ENCODE measurements at places on chromosomes 11 and 22.

DNA sequence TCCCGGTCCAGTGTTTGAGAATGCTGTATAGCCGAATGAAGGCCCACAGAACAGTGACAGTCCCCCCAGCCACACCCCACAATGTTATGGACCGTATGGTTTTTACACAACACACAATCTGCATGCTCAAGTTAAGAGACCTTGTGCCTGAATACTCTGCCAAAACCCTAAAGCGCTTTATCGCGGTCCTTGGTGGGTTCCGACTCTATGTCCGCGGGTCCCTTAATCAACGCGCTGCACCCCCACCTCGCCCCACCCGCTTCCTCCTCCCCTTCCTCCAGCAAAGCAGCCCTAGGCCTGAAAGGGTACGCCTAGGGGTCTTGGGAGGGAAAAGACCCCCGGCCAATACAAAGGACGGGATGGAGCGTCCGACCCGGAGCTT, 442 bp downstream of the COPB1 start:
- no peak for DNase-seq

DNA sequence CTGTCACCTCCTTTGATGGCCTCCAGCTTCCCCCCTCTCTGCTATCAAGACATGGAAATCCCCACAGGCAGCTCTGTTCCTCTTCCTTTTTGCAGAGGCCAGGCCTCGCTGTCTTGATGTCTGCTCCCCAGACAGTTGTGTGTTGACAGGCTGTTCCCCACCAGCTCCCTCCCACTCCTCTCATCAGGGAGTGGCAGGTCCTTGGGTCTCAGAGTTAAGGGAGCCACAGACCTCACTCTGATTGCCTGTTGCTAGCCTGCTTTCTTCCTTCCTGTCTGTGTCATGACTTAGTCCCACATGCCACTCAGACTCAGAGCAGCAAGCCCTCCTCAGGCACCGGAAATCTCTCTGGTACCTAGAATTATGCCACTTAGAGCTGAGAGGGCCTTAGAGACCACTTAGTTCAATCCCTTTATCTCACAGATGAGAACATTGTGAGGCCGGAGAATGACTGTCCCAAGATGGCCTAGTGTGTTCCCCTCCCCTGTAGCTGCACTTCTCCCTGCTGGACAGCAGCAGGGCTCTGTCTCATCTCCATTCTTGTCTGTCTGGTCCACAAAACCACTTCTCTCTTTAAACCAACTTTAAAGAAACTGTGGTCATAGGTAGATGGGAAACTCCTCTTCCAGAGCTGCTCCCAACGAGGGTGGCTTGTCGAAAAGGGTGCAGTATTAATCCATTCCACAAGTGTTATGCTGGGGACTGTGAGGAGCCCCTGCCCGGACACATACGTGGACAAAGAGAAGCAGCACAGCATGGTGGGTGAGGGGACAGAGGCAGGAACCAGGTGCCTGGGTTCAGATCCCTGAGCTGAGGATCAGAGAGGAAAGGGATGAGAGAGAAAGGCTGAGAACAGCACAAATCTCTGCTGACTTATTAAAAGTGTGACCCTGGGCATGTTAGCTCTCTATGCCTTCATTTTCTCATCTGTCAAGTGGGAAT, 4.2 kb downstream of the AMPD3 start:
- DNase-seq: no peak

- DNase-seq: no peak
Observed at GRCh38 chr22:29030618-29031226, 30.9 kb downstream of the C22orf31 start.

GRCh38 chr22:39090426-39091064, 6.5 kb upstream of the APOBEC3H start:
- DNase-seq: no peak

GRCh38 chr22:26406118-26406517, 22.9 kb upstream of the ASPHD2 start:
- DNase-seq: no peak

DNA sequence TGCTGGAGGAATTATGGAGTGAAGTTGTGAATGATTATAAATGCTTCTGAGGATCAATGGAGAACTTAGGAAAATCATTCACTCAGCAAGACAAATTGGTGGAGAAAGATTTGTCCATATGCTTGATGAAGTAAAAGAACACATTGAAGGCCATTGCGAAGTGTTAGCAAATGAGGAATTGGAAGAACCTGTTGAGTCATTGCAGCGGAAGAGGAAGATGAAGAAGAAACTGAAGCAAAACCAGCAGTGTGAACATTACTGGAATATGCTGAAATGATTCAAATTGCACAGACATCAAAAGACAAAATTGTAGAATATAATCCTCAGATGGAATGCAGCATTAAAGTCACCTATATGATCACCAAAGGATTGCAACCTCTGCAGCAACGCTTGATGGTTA, 168.1 kb downstream of the ADAMTS15 start:
- DNase-seq: no peak

- DNase-seq: no peak
Observed at GRCh38 chr11:130042093-130042591, 27.6 kb upstream of the APLP2 start.

GRCh38 chr11:63847363-63847762, 8.5 kb downstream of the MARK2 start:
- DNase-seq: no peak

GRCh38 chr11:126426106-126426505, 70.6 kb downstream of the ST3GAL4 start:
- no peak for DNase-seq
